H7 (cell line): ENCODE measurements at places on chromosomes 4 and X.
A peak's percentile ranks its signal among the peaks of the same experiment; 100 is the strongest.

- no peak for DNase-seq
Observed at GRCh38 chr4:72602396-72603376, 33.7 kb upstream of the ADAMTS3 start.

DNA sequence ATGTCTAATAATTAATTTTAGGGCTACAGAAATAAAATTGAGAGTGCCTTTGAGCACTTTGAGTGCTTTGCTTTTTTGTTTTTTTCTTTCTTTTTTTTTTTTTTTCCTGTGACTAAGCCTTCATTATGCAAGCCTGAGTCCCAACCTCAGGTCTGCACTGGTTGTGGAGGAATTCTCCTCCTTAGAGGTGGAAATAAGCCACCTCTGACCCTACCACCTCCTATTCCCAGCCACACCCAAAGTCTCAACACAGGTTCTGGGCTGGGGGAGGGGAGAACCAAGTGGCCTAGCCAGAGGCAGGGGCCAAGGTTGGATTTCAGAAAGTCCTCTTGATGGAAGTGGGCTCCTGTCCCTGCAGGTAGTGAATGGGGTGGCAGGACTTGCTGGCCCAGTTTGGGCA is 180.2 kb downstream of the ARAP2 start:
- no peak for DNase-seq

GRCh38 chrX:47361538-47362511 is 8.6 kb upstream of the ZNF157 start:
- DNase-seq, result peak; percentile 94

- peak; percentile 38 for DNase-seq
Observed at GRCh38 chr4:180558427-180558826, 1684.8 kb upstream of the TENM3 start.

DNA sequence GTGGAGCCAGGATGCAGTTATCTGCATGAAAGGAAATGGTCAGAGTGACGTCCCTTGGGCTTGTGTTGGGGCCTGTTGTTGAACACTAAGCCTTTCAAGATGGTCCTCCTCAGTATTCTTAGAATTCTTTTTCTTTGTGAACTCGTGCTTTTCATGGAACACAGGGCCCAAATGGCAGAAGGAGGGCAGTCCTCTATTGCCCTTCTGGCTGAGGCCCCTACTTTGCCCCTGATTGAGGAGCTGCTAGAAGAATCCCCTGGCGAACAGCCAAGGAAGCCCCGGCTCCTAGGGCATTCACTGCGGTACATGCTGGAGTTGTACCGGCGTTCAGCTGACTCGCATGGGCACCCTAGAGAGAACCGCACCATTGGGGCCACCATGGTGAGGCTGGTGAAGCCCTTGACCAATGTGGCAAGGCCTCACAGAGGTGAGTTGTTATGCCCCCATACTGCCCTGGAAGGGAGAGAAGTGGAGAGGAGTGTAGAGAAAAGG is at the start of gene BMP15:
TSS of gene BMP15 (plus strand) at position 51 of the 492 bp plus-strand sequence. CDS start at position 100, 49 bp downstream.
- no peak for DNase-seq

DNA sequence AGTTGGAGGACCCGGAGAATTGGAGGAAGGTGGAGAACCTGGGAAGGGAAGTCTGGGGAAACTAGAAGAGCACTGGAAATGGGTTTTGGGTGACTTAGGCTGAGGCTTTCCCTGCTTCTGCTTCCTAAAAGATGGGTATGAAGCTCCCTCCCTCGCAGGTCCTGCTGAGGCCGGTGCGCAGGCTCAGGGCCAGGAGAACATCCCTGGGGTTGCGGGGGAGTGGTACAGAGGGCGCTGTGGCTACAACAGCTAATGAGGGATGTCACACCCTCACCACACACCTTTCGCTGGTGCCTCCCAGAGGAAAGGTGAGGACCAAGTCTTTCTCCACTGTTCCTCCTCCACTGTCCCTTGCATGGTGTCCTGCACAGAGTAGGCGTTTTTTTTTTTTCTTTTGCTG is 15.8 kb downstream of the APLN start:
- peak; percentile 76 for DNase-seq

DNA sequence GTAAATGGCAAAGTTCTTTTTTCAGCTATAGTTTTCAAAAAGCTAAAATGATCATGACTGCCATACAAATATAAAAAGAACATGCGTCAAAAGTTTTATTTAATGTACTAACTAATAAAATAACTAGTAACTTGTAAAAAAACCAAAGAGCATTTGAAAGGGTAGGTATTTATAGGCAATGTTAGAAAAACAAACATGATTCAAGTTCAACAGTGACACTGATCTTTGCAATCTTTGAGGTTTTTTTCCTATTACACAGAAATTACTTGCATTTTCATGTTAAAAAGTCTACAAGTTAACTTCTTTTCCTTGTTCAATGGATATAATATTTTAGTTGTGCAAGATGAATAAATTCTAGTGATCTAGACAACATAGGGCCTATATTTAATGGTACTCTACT is 72.3 kb upstream of the GRID2 start:
- no peak for DNase-seq
